ENCODE measurements at places on chromosomes 7 and 10.

- peak; percentile 72 for DNase-seq
Observed at GRCh38 chr10:92849234-92849525, 860 bp downstream of the EXOC6 start.

- no peak for DNase-seq
Observed at GRCh38 chr7:56287429-56288138, 171.4 kb upstream of the NUPR2 start.

- DNase-seq, result peak; percentile 54
Observed at GRCh38 chr10:119597405-119598186, 832 bp upstream of the TIAL1 start.

DNA sequence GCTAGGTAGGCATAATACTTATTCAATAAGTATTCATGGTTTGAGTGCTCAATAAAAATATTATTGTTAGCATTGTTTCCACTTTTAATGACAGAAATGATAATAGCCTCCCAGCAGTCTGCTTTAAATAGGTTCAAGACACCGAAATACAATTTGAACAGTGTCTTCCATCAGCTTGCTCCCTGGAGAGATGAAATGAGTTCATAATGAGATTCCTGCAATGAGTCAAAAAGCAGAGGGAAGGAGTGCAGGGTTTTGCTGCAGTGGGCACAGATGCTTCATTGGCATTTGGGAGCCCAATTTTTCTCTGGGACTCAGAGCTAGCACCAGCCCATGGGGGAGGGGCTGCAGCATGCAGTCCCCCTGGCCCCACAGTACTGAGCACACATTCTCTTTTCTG lies 32.6 kb upstream of the CHCHD3 start:
- no peak for DNase-seq

GRCh38 chr10:131147301-131147975 lies 164.1 kb downstream of the TCERG1L start:
- no peak for DNase-seq

DNA sequence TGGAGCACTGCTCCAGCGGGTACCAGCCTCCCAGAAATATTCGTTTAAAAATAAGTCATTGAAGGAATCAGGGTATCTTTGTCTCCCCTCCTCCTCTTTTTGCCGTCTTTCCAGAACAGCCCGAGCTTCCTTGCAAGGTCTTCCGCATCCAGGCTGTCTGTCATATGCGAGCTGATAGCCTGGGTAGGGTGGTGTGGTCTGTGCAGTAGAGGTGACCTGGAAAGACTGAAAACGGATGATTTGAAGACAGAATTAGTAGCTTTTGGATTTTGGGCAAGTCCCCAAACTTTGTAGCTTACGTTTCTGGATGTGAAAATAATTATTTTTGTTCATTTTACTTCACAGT lies 480 bp downstream of the VPS50 start:
- peak; percentile 63 for DNase-seq

- DNase-seq, result no peak
Observed at GRCh38 chr7:12093365-12093764, 117.7 kb upstream of the TMEM106B start.

DNA sequence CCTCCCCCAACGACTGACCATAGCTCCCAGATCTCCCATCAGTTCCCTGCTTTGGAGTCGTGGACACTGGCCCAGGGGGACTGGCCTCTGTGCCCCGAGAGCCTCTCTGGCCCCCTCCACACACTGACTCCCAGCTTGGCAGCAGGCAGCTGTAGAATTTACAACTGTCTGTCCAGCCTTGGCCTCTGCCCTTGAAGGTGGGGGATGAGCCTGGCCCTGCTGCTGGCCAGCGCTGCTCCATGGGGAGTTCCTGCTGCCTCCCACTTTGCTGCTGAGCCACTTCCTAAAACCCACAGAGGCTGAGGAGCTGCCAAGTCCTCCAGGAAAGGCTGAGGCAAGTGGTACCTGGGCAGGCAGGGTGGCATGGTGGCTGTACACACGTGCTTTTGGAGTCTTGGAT lies 147.1 kb downstream of the WDR11 start:
- DNase-seq, result no peak

- DNase-seq, result no peak
Observed at GRCh38 chr7:103576641-103577040, 130.6 kb upstream of the SLC26A5 start.

GRCh38 chr10:91955114-91955513 lies 31.5 kb downstream of the BTAF1 start:
- no peak for DNase-seq

DNA sequence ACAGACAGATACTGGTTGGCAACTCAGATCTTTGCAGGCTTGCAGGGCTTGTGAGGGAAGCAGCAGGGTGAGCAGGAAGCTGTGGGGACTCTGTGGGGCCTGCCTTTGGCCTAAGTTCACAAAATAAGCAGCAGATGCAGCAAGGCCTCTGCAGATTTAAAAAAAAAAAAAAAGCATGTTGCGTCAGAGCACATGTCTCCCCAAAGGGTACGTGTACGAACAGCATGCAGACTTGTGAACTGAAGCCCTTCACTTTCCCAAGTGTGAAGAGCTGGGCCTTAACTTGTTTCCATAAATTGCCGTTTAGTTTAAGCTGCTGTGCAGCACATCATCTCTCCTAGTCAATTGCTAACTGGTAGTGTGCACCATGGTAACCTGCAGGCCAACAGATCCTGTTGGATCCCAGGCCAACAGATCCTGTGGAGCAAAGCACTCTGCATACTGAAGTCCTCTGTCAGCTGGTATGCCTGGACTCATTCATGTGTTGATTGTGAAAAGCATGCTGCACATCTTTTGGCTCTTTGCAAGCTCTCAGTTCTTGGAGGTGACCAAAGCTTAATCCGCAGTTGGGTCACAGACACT lies 10.8 kb upstream of the XPNPEP1 start:
- peak; percentile 45 for DNase-seq

- peak; percentile 59 for DNase-seq
Observed at GRCh38 chr7:101465576-101466196, 103.0 kb downstream of the COL26A1 start.

DNA sequence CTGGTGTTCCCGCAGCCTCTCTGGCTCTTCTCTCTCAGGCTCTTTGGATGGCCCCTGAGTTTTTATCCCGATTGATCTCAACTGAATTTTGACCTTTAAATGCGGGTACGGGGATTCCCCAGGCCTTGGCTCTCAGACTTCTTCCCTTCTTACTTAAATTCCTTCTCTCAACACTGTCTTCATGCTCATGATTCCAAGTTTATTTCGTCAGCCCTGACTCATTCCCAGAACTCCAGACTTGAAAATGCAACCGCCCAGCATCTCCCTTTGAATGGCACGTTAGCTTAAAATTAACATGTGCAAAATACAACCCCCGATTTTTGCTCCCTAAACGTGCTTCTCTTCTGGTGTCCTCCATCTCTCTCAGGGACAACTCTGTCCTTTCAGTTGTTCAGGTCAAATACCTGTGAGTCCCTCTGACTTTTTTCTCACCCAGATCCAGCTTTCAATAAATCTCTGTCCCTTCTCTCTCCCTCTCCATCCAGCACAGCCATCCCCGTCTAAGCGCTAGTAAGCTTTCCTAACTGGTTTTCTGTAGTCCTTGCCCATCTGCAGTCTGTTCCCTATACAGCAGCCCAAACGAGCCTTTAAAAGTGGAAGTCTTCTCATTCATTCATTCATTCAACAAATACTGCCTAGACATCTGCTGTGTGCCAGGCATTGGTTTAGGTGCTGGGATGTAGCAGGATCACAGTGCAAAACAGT lies 7.1 kb downstream of the HECW1 start:
- DNase-seq, result no peak

DNA sequence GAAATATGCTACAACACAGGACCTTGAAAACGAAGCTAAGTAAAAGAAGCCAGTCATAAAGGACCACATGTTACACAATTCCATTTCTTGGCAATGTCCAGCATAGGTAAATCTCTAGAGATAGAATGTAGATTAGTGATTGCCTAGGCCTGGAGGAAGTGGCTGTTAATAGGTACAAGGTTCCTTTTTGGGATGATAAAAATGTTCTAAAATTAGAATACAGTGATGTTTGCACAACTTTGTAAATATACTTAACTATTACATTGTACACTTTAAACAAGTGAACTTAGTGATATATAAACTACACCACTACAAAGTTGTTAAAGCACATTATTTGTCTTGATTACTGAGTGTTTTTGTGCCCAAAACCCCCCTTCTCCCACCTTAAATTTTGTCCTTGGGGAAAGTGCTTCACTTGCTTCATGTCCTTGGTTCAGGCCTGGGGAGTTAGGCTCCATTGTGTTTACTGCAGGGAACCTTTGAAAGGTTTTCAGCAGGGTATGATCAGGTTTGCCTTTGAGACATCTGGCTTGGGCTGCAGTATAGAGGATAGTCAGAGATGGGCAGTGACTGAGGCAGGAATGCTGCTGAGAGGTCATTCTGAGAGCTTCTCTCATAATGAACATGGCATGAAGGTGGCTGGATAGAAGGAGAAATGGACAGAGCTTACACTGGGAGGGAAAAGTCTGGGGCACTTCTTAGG lies 1052.6 kb downstream of the REEP3 start:
- DNase-seq, result no peak

DNA sequence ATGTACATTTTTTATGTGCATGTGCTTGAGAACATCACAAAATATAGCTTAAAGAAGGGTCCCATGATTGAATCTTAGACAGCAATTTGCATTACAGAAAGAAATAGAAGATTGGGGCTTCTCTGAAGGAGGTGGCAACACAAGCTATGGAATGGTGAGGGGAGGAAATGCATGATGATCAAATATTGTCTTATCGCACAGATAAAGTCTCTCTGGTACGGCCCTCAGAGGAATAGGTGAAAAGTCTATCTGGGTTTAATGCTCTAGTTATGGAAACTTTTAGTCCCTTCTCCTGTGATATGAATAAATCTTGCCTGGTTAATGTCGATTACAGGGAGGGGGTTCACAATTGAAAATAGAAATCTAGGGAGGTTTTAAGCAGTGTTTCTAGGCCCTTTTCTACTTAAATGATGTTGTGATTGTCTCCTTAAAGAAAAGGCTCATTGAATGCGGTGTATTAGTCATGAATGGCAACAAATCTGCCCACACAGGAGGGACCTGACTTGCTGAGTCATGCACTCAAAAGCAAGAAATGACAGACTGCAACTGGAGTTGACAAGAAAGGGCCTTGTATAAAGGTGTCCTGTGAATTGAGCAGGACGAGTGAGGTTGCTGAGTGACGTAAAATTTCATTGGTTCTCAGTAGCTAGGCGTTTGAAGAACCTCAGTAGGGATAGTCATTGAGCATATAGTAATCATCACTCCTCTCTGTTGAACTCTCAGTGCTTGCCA lies 133.4 kb upstream of the CSTF2T start:
- peak; percentile 18 for DNase-seq

GRCh38 chr10:29701306-29701705 lies 66.5 kb upstream of the SVIL start:
- DNase-seq, result no peak

DNA sequence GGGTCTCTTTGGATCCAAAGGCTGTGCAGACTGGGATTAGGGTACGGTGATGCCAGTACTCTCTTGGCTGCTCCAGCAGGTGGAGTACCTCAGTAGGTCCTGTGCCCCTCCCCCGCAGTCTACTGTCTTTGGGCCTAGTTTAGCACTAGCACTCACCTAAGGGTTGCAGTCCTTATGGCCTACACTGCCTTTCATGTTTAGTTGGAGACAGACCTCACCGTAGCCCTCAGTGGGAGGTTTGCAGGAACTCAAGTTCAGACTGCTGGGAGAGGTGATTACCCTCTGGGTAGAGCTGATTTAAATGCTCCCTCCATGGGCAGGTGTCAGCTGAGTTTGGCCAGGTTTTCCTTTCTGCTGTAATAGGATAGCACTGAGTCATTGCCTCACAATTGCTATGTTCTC lies 210.8 kb upstream of the TMEM196 start:
- peak; percentile 9 for DNase-seq

DNA sequence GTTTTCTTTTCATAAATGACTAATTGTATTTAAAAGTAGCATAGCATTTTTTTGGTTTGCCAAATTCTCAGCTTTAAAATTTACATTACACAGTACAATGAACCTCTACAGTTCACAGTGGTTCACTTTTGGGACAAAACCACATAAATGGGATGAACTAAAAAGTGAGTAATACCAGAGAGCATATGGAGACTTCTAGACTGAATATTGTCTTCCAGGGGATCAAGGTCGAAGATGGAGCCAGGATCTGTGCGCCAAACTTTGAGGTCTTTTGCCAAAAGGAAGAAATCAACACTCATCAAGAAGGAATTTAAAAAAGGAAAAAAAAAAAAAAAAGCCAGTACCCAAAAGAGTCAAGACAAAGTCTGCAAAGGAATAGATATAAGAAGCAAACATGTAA lies 87.5 kb downstream of the NEBL start:
- DNase-seq, result no peak

GRCh38 chr10:13115832-13116803 lies 16.2 kb downstream of the OPTN start:
- DNase-seq, result no peak

All from hematopoietic multipotent progenitor cell treated with erythropoietin and hydrocortisone succinate and interleukin-3 and kit ligand, for 6 days (in vitro differentiated cells).